Caco-2 (cell line): ENCODE measurements at places on chromosomes 5 and 9.

GRCh38 chr9:21096172-21096900 lies 18.6 kb upstream of the IFNB1 start:
- no peaks in the 10 kb centered on the region for H3K27me3 ChIP-seq
- no peak overlapping the region for H3K4me3 ChIP-seq
- peak overlapping the region; percentile 55 for H3K27ac ChIP-seq
- H3K4me1 ChIP-seq = peaks cover 34% of the 10 kb centered on the region
- H3K36me3 ChIP-seq = no peaks in the 10 kb centered on the region

GRCh38 chr9:76034049-76034448 lies 143.6 kb downstream of the PCSK5 start:
- no peak for DNase-seq
- H3K27me3 ChIP-seq = no peaks in the 10 kb centered on the region
- H3K4me3 ChIP-seq = no peak overlapping the region
- H3K27ac ChIP-seq = no peak overlapping the region
- H3K4me1 ChIP-seq = no peaks in the 10 kb centered on the region

DNA sequence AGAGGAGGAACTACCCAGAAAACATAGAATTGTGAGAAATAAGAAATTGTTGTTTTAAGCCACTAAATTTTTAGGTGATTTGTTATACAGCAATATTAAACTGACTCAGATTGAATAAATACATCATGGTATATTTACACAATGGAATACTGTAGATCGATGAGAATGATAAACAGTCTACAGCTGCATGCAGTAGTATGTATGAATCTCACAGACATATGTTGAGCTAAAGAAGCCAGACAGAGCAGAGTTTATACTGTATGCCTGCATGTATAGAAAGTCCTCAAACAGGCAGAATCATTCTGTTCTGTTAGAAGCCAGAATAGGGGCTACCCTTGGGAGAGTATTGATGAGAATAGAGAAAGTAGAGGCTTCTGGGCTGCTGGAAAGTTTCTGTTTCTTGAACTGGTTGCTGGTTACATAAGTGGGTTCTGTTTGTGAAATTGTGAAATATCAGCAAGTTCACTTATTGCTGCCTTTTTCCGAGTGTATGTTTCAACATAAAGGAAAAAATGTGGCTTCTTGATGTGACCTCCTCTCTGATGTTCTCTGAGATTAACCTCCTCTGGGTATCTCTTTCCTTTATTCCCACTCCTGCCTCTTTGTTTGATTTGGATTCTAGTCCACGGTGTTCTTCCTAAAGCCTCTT lies 9.6 kb downstream of the KIAA1958 start:
- no peaks in the 10 kb centered on the region; the same call in 1 of the 2 replicates for H3K4me1 ChIP-seq
- DNase-seq = peak; percentile 5
- no peak overlapping the region for H3K4me3 ChIP-seq
- H3K36me3 ChIP-seq = no peaks in the 10 kb centered on the region; the same call in 1 of the 2 replicates
- no peaks in the 10 kb centered on the region for H3K27me3 ChIP-seq

DNA sequence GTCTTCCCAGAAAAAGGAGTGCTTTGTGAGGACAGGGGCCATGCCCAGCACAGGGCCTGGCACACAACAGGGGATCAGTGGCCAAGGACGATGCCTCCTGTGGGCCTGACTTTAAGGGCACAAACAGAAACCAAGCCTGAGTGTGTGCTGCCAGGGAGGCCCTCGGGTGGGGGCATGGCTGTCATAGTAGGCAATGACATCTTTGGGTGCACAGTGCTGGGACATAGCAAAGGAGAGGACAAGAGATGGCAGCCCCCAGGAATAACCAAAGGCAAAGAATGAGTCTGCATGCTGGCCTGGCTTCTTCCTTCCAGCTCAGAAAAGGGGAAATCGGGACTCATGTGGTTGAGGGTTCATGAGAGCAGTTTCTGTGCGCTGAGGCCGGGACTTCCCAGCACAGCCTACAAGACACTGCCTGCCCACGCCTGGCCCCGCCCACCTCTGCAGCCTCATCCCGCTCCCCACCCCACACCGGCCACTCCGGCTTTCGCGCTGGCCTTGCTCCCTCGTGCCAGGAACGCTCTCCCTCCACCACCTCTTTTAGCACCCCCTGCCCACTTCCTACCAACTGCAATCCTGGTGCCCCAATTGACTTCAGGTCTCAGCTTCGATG lies 13.8 kb upstream of the LHX2 start:
- H3K27ac ChIP-seq = no peak overlapping the region
- H3K4me1 ChIP-seq = 0 out of 2 replicates have a peak, but pooled peaks cover 6% of the 10 kb centered on the region
- no peaks in the 10 kb centered on the region for H3K36me3 ChIP-seq
- DNase-seq = no peak

DNA sequence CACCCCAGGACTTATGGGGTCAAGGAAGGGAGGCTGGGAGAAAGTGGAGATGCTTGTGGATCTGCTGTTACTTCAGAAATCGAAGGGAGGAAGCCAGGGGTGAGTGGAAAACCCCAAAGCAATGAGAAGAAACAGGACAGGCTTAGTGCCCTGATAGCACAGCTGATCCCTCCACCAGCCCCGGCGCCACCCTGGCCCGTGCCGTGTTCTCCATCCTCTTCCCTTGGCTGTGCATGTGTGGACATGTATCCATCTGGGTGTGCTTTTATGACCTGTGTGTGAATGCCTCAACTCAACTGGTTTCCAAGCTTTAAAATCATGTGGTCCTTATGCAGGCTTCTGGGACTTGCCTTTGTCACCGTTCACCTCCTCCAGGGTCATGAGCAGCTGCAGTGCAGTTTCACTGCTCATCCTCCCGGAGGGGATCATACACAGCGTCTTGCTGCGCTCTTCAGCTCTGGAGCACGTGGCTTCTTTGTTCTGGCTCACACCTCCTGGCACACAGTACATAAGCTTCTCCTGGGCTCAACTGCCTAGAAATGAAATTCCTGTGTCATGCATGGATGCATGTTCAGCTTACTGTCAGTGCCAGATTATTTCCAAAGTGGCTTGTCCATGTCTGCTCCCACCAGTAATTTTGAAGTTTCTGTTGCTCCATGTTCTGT lies 58.2 kb downstream of the IPPK start:
- H3K4me3 ChIP-seq = no peak overlapping the region
- no peak overlapping the region for H3K27ac ChIP-seq
- H3K4me1 ChIP-seq = no peaks in the 10 kb centered on the region
- DNase-seq = no peak
- H3K27me3 ChIP-seq = no peaks in the 10 kb centered on the region

DNA sequence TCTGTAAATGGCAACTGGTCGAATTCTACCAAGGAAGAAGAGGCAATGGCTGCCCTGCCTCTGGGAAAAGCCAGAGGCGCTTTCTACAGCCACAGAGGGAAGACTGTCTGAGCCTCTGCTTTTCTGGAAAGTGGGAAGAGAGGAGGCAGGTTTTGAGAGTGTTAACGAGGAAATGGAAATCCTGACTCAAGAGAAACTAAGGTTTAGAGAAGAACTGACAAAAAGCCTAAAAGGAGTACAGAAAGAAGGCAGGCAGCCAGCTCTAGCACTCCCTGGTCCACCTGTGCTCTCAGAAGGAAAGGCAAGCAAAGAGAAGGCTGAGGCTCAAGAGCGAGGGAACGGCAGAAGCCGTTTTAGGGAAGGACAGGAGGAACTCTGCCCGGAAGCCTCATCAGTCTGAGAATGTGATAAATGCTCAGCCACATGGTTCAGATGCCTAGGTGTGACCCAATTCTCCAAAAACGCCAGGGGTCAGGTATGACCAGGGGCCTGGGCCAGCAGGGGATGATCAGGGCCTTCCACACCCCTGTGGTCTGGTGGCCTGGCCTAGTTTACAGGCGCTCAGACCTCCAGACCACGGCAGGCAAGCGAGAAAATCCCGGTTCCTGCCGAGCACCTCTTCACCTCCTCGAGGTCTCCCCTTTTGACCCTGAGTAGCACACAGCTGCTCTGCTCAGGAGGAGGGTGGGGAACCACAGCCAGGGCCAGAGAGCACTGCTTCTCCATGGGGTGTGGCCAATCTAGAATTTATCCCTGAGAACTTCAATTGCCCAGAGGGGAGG lies 79.9 kb upstream of the FBXW11 start:
- H3K36me3 ChIP-seq = no peaks in the 10 kb centered on the region
- no peaks in the 10 kb centered on the region for H3K27me3 ChIP-seq
- H3K27ac ChIP-seq = peak overlapping the region; percentile 16

- no peaks in the 10 kb centered on the region for H3K36me3 ChIP-seq
- H3K27ac ChIP-seq = no peak overlapping the region
- DNase-seq = no peak
- no peaks in the 10 kb centered on the region for H3K27me3 ChIP-seq
- peaks cover 17% of the 10 kb centered on the region for H3K4me1 ChIP-seq
Measured at GRCh38 chr5:4987431-4987830, 152.7 kb upstream of the ADAMTS16 start.

DNA sequence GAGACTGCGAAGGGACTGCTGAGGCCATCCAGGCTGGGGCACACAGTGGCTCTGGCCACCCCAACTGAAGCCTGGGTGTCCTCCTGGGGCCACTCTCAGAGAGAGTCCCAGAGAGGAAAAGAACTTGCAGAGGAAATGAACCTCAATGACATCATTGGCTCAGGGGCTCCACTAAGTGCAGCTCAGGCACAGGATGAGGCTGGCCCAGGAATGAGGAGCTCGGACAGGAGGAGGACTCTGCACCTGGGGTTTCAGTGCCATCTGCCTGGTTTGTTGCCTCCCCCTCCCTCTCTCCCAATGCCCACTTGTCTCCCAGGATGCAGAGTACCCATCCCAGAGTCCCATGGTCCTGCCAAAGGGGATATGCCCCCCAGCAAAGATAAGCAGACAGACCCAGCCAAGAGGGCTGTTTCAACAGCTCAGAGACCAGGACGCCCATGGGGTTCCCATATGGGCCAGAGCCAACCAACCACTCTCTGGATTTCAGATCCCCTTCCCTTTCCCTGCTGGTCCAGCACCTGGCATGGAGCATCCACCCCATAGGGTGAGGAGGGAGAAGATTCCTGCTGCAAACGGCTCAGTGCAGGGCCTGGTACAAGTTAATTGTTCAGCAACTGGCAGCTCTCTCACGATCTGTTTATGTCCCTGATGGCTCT lies 26.9 kb upstream of the OLFM1 start:
- H3K27ac ChIP-seq = no peak overlapping the region
- no peak overlapping the region for H3K4me3 ChIP-seq
- H3K36me3 ChIP-seq = no peaks in the 10 kb centered on the region
- no peaks in the 10 kb centered on the region for H3K27me3 ChIP-seq
- no peak for DNase-seq

GRCh38 chr9:82726424-82727276 lies 336.3 kb downstream of the RASEF start:
- no peaks in the 10 kb centered on the region for H3K4me1 ChIP-seq
- H3K4me3 ChIP-seq = no peak overlapping the region
- no peak for DNase-seq
- H3K27me3 ChIP-seq = no peaks in the 10 kb centered on the region
- no peaks in the 10 kb centered on the region for H3K36me3 ChIP-seq

DNA sequence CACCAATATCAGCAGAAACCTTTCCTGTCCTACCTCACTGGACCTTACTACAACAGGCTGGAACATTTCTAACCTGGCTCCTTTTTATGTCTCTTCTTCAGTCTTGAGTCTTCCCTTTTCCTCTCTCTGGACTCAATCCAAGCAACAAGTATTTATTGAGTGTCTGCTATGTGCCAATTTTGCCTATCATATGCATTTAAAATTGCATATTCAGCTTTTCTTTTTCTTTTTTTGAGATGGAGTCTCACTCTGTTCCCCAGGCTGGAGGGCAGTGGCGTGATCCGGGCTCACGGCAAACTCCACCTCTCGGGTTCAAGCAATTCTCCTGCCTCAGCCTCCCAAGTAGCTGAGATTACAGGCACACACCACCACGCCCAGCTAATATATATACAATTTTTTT lies 65.8 kb downstream of the MEIKIN start:
- DNase-seq = no peak
- H3K27me3 ChIP-seq = no peaks in the 10 kb centered on the region; the same call in 1 of the 2 replicates
- H3K36me3 ChIP-seq = no peaks in the 10 kb centered on the region
- H3K27ac ChIP-seq = no peak overlapping the region
- no peaks in the 10 kb centered on the region for H3K4me1 ChIP-seq
- H3K4me3 ChIP-seq = no peak overlapping the region

GRCh38 chr9:20209391-20210340 lies 412.6 kb downstream of the MLLT3 start:
- H3K36me3 ChIP-seq = no peaks in the 10 kb centered on the region
- DNase-seq = no peak
- no peak overlapping the region for H3K4me3 ChIP-seq
- H3K27ac ChIP-seq = no peak overlapping the region

GRCh38 chr5:891837-892393 lies 686 bp downstream of the BRD9 start:
- no peaks in the 10 kb centered on the region for H3K27me3 ChIP-seq
- peaks cover 12% of the 10 kb centered on the region for H3K36me3 ChIP-seq
- peak; percentile 22 for DNase-seq
- H3K4me1 ChIP-seq = peaks cover 17% of the 10 kb centered on the region
- H3K4me3 ChIP-seq = peak overlapping the region; percentile 86
- peak overlapping the region; percentile 91 for H3K27ac ChIP-seq

- no peak overlapping the region for H3K4me3 ChIP-seq
- H3K36me3 ChIP-seq = peaks cover 3% of the 10 kb centered on the region
- DNase-seq = no peak
- H3K4me1 ChIP-seq = no peaks in the 10 kb centered on the region
Measured at GRCh38 chr9:97470076-97470475, 31.4 kb upstream of the TMOD1 start.

DNA sequence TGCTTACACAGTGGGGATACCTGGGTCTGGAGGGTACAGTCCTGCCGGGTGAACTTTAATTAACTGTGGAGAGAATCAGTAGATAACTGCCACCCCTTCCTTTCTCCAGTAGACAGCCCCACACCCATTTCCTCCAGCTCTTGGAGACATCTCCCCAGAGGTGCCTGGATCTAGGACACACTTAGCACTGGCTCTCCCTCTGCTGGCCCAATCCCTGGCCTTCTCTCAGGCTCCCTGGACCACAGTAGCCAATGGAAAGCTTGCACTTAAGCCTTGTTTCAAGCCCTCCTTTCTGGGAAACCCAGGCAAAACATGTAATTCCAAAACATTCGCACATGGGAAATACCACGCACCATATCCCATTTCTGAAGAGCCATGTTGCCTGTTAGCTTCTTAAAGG lies 169.2 kb upstream of the GAS1 start:
- H3K4me3 ChIP-seq = no peak overlapping the region
- no peak for DNase-seq
- H3K27me3 ChIP-seq = no peaks in the 10 kb centered on the region
- no peaks in the 10 kb centered on the region for H3K4me1 ChIP-seq

GRCh38 chr9:119086590-119086989 lies 282.6 kb downstream of the BRINP1 start:
- H3K36me3 ChIP-seq = no peaks in the 10 kb centered on the region
- no peak overlapping the region for H3K27ac ChIP-seq
- no peaks in the 10 kb centered on the region for H3K27me3 ChIP-seq
- no peaks in the 10 kb centered on the region for H3K4me1 ChIP-seq
- no peak overlapping the region for H3K4me3 ChIP-seq

- H3K27ac ChIP-seq = no peak overlapping the region
- no peak overlapping the region for H3K4me3 ChIP-seq
- no peaks in the 10 kb centered on the region for H3K36me3 ChIP-seq
- H3K4me1 ChIP-seq = no peaks in the 10 kb centered on the region
Measured at GRCh38 chr9:99326112-99326916, 104.2 kb downstream of the SEC61B start.

GRCh38 chr5:1138445-1139245 lies 26.8 kb upstream of the SLC12A7 start:
- DNase-seq = no peak
- H3K4me3 ChIP-seq = no peak overlapping the region
- no peaks in the 10 kb centered on the region for H3K27me3 ChIP-seq
- H3K36me3 ChIP-seq = no peaks in the 10 kb centered on the region
- peaks cover 7% of the 10 kb centered on the region; the same call in 1 of the 2 replicates for H3K4me1 ChIP-seq
- H3K27ac ChIP-seq = no peak overlapping the region

GRCh38 chr9:86181379-86182315 lies 77.8 kb downstream of the C9orf153 start:
- no peak overlapping the region for H3K27ac ChIP-seq
- H3K36me3 ChIP-seq = no peaks in the 10 kb centered on the region
- H3K4me3 ChIP-seq = no peak overlapping the region
- DNase-seq = no peak
- H3K4me1 ChIP-seq = no peaks in the 10 kb centered on the region
- no peaks in the 10 kb centered on the region for H3K27me3 ChIP-seq
